ENCODE measurements at places on chromosomes 7 and 10.

DNA sequence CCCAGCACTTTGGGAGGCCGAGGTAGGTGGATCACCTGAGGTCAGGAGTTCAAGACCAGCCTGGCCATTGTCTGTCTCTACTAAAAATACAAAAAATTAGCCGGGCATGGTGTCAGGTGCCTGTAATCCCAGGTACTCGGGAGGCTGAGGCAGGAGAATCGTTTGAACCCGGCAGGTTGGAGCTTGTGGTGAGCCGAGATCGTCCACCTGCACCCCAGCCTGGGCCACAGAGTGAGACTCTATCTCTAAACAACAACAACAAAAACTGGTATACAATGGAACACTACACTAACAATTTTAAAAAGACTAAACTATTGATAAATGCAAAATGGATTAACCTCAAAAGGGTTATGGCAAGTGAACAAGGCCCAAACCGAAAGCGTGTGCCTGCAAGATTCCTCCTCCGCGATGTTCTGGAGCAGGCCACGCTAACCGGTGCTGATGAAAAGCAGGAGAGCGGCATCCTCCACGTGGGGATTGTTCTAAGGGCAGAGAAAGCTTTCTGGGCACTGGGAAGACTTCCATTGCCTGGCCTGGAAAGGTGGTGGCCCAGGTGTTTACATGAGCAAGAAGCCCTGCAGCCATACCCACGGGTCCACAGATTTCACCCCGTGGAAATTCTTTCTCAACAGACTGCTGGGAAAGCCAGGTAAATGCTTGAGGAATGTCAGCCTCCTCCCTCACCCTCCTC is 53.8 kb downstream of the PDGFA start:
- DNase-seq: peak; percentile 3

DNA sequence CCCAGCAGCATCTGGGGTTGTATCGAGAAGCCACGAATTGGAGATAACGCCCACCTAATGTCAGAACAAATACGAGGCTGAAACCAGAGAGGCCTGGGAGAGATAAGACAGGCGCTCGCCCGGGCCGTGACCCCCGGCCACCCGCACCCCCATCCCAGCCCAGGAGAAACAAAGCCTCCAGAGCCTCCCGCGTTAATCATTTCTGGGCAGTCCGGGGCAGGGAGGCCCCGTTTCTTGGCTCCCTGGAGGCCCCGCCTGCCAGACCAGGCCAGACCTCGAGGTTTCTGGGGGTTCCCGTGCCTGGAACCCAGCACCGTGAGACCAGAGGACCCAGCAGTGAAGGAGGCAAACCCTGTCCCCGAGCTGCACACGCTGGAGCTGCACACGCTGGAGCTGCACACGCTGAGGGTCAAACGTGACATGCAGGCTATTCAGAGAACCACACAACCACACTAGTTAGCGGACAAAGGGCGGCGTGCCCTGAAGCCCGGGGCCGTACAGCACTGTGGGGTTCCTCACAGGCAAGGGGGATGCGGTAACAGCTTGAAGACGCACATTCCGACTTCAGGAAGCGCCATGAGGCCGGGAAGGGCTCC is 53.4 kb downstream of the FOXL3 start:
- no peak for DNase-seq

DNA sequence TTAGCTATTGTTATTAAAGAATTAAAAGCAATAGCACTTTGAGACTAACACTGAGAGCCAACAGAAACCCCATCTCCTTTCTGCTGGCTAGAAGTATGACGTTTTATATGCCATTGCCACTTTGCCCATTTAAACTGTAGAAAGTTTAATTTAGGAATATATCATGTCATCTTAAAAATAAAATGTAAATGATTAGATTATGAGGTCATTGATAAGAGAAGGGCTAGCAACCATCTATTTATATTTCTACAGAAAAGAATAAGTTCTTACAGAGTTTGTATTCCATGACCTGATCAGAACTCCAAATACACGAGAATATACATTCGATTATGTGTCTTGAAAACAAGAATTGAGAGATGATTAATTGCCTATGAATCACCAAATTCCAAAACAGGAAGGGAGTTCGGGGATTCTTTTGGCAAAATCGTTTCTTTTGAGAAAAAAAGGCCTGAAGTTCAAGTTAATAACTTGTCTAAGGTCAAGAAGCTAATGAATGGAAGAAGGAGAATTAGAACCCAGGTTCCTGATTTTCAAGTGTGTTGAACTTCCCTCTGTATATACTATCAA is 227.0 kb downstream of the TRIL start:
- no peak for DNase-seq

DNA sequence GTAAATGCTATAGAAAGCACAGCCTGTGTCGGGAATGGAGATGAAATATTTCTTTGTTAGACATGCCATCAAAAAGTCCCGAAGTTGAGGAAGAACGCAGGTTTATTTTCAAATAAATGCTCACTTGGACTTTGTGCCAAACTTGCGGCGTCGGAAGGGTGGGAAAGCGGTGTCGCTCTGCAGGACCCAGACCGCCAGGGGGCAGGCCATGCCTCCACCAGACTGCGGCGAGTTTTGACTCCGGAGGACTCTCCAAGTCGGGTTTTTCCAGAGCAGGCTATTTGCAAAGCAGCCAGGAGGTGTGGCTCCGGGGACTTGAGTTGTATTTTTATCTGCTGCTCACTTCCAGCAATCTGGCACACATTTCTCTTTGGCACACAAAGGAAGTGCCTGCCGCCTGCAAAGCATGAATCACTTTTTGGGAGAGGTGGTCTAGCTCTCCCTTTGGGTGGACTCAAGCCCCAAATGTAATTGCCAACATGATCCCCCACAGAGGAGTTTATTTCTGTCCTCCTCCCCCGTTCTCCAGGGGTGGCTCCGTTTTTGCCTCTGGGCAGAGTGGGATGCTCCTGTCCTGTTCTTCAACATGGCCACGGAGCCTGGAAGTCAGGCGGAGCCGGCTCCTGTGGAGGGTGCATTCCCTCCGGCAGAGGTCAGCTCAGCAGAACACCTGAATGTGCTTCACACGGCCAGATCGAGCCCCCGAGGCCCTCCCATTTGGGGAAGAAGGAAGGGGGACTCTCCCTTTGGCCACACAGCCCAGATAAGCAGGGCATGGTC is 82.3 kb upstream of the GPR26 start:
- peak; percentile 83 for DNase-seq

- DNase-seq: no peak
These were observed 30.0 kb downstream of the MAT1A start for GRCh38 chr10:80259405-80259871.

DNA sequence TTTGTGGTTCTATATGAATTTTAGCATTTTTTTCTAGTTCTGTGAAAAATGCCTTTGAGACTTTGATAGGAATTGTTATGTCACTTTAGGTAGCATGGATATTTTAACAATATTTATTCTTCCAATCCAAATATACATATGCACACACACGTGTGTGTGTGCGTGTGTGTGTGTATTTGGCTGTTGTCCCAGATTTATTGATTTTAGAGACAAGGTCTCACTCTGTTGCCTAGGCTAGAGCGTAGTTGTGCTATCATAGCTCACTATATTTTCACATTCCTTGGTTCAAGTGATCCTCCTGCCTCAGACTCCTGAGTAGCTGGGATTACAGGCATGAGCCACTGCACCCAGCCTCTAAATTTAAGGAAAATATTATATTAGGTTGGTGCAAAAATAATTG is 162.5 kb upstream of the TRIM24 start:
- DNase-seq: no peak

DNA sequence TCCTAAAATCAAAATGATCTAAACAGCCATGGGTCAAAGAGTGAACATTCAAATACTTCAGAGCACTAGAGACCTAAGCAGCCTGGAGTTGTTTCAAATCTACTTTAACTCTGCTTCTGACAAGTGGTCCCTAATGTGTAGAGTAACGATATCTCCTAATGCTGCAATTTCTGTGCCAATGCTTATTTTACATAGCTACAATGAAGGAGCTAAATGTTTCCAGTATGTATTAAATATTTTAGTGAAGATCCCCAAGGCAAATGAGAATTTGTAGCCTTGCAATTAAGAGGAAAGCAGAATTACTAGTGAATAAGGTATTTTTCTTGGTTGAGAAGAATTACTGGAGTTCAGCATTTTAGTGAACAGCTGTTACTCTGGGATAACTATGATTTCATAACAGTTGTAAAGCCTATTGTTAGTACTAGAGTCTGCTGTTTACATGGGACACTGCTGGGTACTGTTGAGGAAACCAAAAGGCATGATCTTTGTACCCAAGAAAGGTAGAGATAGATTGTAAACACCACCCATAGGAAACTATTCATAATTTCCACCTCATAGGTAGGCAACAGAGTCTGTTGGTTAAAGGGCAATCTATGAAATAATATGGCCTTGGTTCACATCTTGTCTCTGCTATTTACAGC is 271.9 kb downstream of the PLXDC2 start:
- no peak for DNase-seq

DNA sequence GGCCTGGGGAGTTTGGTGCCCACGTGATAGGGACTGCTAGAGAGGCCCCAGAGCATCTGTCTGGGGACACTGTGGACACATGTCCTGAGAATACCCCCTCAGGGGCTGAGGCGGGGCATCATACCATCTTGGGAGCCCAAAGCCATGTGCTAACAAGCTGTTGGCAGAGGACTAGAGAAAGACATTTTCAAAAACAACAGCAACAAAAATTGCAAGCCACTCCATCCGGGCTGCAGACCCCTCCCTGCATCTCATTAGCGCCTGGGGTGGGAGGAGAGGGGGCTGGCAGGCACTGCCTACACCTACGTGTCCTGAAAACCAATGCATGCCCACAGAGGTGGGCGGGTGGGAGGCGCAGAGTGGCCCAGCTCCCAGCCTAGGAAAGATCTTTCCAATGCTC is 507.4 kb upstream of the PODXL start:
- no peak for DNase-seq

- DNase-seq: peak; percentile 54
These were observed 53.5 kb downstream of the SCIN start for GRCh38 chr7:12623885-12624498.

GRCh38 chr10:93364966-93365365 is 117.2 kb downstream of the MYOF start:
- no peak for DNase-seq

DNA sequence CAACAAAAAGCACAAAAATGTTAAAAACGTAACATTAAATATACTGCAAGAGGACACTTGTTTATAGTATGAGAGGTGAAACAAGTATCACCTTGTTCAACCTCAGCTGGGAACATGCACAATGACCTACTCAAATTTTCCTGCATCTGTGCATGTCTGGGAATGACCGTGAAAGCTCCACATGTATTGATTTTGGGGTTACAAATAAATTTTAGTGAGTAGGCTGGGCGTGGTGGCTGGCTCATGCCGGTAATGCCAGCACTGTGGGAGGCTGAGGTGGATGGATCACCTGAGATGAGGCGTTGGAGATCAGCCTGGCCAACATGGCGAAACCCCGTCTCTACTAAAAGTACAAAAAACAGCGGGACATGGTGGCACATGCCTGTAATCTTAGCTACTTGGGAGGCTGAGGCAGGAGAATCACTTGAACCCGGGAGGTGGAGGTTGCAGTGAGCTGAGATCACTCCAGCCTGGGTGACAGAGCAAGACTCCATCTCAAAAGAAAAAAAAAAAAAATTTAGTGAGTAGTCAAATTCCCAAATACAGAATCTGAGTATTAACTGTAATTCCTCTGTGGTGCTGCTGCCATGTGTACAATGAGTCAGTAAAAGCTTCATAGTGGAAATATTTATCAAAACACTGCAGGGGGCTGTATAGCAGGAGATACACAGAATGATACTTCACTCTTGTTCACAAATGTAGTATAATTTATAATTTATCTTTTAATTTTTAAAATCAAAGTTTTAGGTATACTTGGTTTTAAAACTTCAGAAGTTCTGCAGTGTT is 41.1 kb downstream of the SUGCT start:
- no peak for DNase-seq

DNA sequence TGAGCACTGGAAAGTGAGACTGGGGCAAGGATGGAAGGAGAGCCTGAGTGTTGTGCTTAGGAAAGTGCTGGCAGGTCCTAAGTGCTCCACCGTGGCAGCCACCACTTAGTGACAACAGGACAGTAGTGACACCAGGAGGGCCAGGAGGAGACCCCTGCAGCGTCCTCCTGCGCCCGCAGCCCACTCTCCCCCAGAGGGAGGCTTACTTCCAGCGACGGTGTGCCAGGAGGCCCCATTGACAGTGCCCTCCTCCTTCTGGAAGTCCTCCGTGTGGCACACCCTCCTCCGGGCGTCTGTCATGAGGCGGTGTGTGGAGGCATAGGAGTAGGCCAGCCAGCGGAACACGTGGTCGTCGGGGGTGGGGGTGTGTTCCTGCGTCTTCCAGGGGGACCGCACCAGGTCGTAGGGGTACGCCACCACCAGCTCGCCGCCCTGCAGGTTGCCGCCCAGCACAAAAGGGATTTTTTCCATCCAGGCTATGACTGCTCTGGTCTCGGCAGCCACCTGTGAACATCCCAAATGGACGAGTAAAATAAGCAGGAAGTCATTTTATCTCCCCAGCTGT is 95.6 kb downstream of the GPR26 start:
- DNase-seq: no peak

DNA sequence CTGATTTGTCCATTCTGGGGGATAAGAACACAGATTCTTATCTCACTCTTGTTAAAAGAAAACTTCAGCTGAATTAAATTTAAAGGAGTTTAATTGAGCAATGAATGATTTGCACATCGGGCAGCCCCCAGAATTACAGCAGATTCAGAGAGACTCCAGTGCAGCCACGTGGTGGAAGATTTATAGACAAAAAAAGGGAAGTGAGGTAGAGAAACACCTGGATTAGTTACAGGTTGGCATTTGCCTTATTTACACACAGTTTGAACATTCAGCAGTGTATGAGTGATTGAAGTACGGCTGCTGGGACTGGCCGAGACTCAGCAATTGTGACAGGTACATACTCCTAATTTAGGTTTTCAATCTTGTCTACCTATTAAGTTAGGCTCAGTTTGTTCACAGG is 46.5 kb upstream of the FAM20C start:
- no peak for DNase-seq

DNA sequence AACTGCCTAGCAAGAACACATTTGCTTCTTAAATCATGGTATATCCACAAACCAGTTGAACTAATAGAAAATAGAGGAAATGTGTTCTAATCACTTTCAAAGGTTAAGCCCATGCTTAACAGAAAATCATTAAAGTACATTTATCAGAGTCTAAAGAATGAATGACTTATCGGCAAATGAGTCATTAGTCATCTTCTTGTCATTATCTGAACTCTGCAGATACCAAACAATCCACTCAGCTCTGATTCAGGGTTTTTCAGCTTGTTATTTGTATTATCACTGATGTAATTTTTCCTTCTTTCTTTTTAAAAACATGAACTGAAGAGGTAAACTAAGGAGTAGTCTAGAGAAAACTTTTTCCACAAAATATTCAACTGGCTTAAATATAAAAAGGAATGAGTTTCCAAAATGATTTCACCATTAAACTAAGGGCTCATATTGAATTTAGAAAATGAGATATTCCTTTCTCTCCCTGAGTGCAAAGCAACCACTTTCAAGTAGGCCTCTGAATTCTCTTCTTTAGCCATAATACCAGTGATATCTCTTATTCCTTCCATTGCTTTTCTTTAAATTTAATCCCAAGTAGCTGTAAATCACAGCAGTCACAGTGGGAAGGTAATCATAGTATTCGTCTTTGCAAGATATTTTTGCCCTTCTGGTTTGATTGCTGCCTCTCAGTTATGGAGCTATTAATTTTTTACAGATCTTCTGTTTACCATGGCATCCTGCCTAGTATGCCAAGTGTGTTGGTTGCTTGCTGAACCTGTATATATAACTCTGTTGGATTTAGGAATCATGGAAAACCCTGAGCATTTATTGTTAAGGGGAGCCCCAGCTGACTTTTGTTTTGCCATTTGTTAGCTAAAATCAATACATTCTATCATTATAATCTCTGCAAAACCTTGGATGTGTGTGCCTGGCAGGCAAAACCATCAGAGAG is 125.1 kb downstream of the THSD7A start:
- no peak for DNase-seq
